ENCODE measurements at places on chromosomes 6 and 20.

GRCh38 chr6:168272415-168273325 lies 46.9 kb downstream of the DACT2 start:
- DNase-seq: no peak

DNA sequence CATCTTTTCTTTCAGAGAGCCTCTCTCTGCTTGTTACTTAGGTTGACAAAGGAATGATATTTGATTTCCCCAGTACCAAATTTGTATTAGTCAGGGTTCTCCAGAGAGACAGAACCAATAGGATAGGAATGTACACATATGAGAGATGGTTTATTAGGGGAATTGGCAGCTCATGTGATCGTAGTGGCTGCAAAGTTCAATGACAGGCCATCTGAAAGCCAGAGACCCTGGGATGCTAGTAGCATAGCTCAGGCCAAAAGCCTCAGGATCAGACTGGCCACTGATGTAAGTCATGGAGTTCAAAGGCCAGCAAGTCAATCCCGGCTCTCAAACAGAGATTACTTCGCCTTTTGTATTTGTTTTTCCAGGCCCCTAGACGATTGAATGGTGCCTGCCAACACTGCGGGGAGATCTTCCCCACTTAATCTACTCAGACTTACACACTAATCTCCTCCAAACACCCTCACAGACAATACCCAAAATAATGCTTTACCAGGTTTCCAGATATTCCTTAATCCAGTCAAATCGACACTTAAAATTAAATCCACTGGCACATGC lies 215.5 kb downstream of the ALDH8A1 start:
- DNase-seq: no peak

- DNase-seq: no peak
Observed at GRCh38 chr20:62117658-62118057, 4.6 kb upstream of the LSM14B start.

DNA sequence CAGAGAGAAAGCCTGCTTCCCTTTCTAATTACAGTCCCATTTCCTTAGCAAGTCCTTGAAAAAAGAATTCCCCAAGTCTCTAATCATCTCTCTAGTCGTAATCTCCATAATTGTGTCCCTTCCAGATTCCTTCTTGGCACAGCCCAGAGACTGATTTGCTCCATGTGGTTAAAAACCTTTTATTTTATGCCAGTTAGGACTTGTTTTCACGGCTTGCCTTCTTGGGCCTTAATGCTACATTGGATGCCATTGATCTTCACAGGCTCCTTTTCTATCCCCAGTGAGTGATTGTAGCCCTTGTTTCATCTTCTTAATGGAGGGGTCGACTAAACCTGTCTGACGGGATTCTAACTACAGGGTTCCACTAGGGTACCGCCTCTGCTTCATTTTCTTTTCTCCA lies 650.6 kb upstream of the ARID1B start:
- DNase-seq: no peak

- DNase-seq: no peak
Observed at GRCh38 chr6:70863343-70863742, 93.5 kb downstream of the B3GAT2 start.

DNA sequence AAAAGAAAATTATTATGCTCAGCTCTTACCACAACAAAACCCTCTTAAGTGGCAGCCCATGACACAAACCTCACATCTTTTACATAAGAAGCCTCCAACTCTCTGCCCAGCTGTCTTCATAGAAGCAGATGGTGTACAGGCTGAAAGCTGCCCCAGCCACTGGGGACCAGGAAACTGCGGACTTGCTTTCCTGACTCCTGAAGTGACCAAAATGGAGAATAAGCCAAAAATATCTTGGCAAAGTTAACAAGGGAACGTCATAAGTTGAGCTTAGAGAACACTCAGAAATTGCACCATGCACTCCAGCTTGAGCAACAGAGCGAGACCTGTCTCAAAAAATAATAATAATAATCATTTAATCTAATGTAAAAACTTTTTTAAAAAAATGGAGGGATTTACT lies 160.3 kb upstream of the CDYL start:
- DNase-seq: no peak

All from midbrain (tissue), 1 donor.